ENCODE measurements at places on chromosomes 7 and 10. TPM values are rescaled to one million over a fixed set of nuclear protein-coding genes. Genes with fewer than 3 reads are reported as not detected.

Gene RBP3
- total RNA-seq = not detected

Gene OR6B1
- total RNA-seq = not detected

Gene ZPBP
- not detected for total RNA-seq

Gene MMD2
- not detected for total RNA-seq

Gene TMEM270
- not detected for total RNA-seq

Gene INTS1
- 124 TPM for total RNA-seq

Gene SEMA3C
- total RNA-seq = 25.8 TPM

DNA sequence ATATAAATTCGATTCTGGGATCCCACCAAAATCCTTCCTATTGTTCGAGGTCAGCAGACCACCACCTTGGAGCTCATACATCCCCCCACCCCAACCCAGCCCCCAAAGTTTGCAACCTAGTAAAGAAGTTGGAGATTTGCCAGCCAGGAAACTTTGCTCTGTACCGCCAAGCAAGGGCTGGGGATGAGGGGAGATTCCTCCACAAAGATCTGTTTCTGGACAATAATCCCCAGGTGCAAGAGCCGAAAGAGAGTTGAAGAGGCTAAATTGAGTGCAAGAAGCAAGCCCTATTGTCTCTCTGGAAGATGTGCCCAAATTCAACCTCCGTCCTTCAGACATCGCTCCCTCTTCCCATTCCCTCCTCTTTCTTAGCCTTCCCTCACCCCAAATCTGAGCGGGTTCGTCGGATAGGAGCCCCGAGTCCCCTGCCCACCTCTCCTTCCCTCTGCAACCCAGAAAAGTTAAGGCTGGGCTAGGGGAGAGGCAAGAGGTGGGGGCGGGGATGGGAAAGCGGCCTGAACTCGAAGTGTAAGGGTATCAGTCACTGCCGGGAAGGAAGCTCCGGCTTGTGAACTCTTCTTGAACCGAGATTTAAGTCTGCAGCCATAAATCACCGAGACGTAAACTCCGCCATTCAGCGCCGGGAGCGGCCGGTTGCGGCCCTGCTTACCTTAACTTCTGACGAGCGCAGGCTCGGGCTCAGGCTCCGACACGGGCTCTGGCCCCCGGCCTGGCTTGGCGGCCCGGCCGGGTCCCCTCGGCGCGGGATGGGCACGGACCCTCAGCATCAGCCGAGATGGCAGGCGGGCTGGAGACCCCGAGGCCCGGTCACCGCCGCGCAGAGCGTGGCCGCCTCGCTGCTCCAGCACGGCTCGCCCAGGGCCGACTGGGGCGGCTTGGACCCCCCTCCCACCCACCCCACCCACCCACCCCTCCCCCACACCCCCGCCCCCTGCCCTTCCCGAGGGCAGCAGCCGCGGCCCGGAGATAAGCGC, 10.8 kb upstream of the HOXA2 start:
- peak overlapping the region; percentile 77 for H3K27ac ChIP-seq
- no peaks in the 10 kb centered on the region for H3K27me3 ChIP-seq
- peaks cover 49% of the 10 kb centered on the region for H3K4me1 ChIP-seq
- no peaks in the 10 kb centered on the region for H3K36me3 ChIP-seq

DNA sequence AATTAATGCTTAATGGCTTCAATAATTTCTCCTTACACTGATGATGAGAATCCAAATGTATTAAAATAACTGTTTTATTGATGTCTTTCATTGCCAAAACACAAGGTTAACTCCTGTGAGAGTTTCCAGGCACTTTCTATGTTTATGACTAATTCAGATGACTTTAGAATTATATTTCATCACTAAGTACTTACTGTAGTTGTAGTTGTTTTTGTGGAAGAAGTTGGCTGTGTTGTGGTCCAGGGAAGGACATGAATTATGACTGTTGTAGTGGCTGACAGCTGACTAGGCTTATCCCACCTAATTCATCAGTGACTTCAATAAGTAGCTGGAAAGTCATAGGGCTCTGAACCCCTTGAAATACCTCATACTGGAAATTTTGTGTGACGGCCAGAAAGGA, 254.8 kb downstream of the HGF start:
- H3K4me3 ChIP-seq = no peak overlapping the region
- DNase-seq = no peak
- no peaks in the 10 kb centered on the region for H3K36me3 ChIP-seq
- no peak overlapping the region for H3K27ac ChIP-seq
- H3K27me3 ChIP-seq = no peaks in the 10 kb centered on the region
- no peaks in the 10 kb centered on the region for H3K4me1 ChIP-seq

DNA sequence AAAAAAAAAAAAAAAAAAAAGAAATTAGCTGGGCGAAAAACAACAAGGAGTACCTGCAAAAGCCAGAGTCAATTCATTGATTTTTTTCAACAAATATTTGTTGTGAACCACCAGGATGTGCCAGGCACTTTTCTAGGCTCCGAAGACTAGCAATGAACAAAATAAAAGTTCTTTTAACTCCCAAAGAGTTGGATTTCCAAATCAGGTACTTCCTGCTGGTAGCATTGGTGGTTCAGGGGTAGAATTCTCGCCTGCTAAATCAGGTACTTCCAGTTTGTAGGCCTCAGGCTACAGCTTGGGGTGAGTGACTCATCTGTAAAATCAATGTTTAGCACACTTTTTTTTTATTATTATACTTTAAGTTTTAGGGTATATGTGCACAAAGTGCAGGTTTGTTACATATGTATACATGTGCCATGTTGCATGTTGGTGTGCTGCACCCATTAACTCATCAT, 10.9 kb downstream of the PPA1 start:
- peak overlapping the region; percentile 20 for H3K27ac ChIP-seq

DNA sequence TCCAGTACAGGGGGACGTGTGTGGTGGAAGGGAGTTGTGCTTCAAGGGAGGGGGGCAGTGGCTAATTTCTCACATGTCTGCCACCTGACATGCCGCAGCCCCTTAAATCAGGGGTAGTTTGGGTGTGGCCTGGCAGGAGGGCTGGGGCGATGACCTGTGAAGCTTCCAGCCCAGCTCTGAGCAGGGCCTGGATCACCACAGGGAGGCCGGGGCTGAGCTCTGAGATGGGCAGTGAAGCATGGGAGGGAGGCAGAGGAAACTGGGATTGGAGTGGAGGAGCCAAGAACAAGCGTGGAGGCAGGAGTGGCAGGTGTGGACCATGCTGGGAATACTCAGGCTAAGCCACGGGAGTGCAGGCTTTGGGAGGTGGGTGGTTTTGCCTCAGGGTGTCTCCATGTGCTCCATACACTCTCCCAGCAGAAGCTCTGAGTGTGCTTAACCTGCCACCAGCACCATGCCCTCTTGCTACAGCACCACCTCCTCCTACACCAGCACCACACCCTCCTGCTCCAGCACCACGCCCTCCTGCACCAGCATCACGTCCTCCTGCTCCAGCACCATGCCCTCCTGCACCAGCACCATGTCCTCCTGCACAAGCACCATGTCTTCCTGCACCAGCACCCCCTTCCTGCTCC, 99.3 kb upstream of the SHH start:
- DNase-seq = no peak
- H3K27me3 ChIP-seq = no peaks in the 10 kb centered on the region
- no peak overlapping the region for H3K27ac ChIP-seq
- no peaks in the 10 kb centered on the region for H3K36me3 ChIP-seq
- no peak overlapping the region for H3K4me3 ChIP-seq
- H3K4me1 ChIP-seq = no peaks in the 10 kb centered on the region

DNA sequence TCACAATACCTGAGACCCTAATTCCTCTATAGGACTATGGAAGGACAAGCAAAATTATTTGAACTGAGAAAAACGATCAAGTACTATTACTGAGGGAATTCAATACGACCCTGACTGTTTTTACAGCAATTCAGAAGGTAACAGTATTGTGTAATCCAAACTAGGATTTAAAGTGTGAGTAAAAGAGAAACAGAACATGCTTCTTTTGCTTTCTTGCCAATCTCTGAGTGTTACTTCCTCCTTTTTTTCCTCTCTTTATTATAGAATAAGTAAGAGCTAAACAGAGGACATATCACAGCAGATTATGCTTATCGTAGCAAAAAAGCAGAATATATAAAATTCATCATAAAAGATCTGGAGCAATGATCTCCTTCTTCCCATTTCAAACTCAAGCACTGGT, 292.1 kb downstream of the THSD7A start:
- no peak overlapping the region for H3K4me3 ChIP-seq
- no peak overlapping the region for H3K27ac ChIP-seq
- no peak for DNase-seq
- no peaks in the 10 kb centered on the region for H3K4me1 ChIP-seq
- H3K36me3 ChIP-seq = no peaks in the 10 kb centered on the region

DNA sequence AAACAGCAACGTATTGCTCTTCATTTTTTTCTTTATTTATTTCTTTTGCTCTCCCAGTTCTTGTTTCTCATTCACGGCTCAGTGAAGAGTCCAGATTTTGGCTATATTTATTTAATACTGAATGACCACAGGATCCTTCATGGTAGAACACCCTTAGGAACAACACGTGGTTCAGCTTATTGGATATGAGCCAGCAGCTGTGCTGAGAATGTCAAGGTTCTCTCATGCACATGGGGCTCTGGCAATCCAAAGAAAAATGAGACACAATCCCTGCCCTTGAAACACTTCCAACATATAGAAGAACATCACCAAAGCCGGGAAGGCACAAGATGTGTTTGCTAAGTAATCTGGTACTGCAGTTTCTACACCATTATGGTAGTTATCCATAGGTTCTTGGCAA, 852.9 kb downstream of the SORCS1 start:
- no peaks in the 10 kb centered on the region for H3K27me3 ChIP-seq
- H3K27ac ChIP-seq = no peak overlapping the region
- no peaks in the 10 kb centered on the region for H3K4me1 ChIP-seq
- DNase-seq = no peak
- H3K4me3 ChIP-seq = no peak overlapping the region
- no peaks in the 10 kb centered on the region for H3K36me3 ChIP-seq
